Chondrocyte (in vitro differentiated cells): ENCODE measurements at places on chromosomes 3 and 15. TPM values are rescaled to one million over a fixed set of nuclear protein-coding genes. Genes with fewer than 3 reads are reported as not detected.

The P2RY1 gene
- 0.05 to 0.10 TPM in 2 of 3 replicates, not detected in the other for total RNA-seq

The GOLGA6L4 gene
- 3.4 to 6.8 TPM (median 6.2 TPM) in 3 replicates for total RNA-seq

The DNAH12 gene
- total RNA-seq: 0.02 to 0.29 TPM (median 0.15 TPM) in 3 replicates

The HSPBAP1 gene
- total RNA-seq: 4.5 to 8.3 TPM (median 4.8 TPM) in 3 replicates

The ROBO2 gene
- 1.7 to 11.1 TPM (median 2.8 TPM) in 3 replicates for total RNA-seq

The MUC20 gene
- total RNA-seq: 2.2 to 8.4 TPM (median 3.0 TPM) in 3 replicates

The SLC24A5 gene
- total RNA-seq: not detected in 3 replicates

The CLEC3B gene
- total RNA-seq: 47.1 to 105 TPM (median 50.3 TPM) in 3 replicates

The GCSAM gene
- total RNA-seq: not detected in 3 replicates

The SUSD5 gene
- 38.5 to 55.6 TPM (median 51.8 TPM) in 3 replicates for total RNA-seq

GRCh38 chr3:124964387-124964786 lies 29.8 kb upstream of the MUC13 start:
- H3K27me3 ChIP-seq: no peaks in the 10 kb centered on the region
- no peak overlapping the region for H3K4me3 ChIP-seq
- peaks cover 9% of the 10 kb centered on the region for H3K36me3 ChIP-seq
- no peak overlapping the region for H3K27ac ChIP-seq
- H3K4me1 ChIP-seq: peaks cover 5% of the 10 kb centered on the region

DNA sequence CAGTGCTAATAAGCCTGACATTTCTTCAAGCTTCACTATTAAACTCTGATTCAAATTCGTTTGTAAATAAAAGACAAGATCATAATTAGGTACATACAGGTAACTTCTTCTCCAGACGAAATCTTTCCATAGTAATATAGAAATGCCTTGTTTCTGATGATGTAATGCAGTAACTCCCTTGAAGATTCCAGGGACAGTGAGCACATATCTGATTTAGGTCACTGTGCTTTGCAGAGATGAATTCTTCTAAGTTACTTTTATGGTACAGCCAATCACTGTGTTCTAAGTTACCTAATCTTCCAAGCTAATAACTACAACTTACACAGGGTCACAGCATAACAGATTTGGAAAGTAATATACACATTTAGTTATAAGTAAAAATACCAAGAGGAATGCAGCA lies 27.6 kb downstream of the SLC4A7 start:
- no peaks in the 10 kb centered on the region for H3K27me3 ChIP-seq
- no peak for DNase-seq
- peaks cover 52% of the 10 kb centered on the region for H3K4me1 ChIP-seq
- H3K4me3 ChIP-seq: no peak overlapping the region

GRCh38 chr3:177615015-177615414 lies 417.7 kb upstream of the TBL1XR1 start:
- H3K36me3 ChIP-seq: no peaks in the 10 kb centered on the region
- no peak overlapping the region for H3K4me3 ChIP-seq
- peak overlapping the region; percentile 49 for H3K27ac ChIP-seq
- H3K27me3 ChIP-seq: no peaks in the 10 kb centered on the region
- no peak for DNase-seq
- H3K4me1 ChIP-seq: peaks cover 75% of the 10 kb centered on the region

DNA sequence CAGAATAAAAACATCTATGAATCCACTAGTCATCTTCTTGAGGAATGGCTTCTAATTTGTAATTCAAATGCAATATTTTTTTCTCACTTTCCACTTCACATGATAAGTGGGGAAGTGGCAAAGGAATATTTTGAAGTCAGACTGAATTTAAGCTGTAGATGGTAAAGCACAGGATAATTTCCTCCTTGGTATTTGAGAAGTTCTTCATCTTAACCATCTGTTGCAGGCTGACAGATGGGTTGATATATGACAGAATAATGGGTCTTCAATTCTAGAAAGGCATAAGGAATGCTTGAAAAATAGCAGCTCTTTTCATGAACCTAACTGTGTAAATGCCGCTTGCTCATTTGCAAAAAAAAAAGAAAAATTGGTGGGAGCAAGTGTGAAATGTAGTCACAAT lies 66.5 kb upstream of the SNTN start:
- no peaks in the 10 kb centered on the region for H3K4me1 ChIP-seq
- H3K27ac ChIP-seq: no peak overlapping the region
- DNase-seq: no peak
- peaks cover 9% of the 10 kb centered on the region for H3K27me3 ChIP-seq
- no peaks in the 10 kb centered on the region for H3K36me3 ChIP-seq

GRCh38 chr15:75732177-75732808 lies 19.6 kb upstream of the CSPG4 start:
- H3K4me3 ChIP-seq: no peak overlapping the region
- H3K36me3 ChIP-seq: no peaks in the 10 kb centered on the region
- H3K27me3 ChIP-seq: no peaks in the 10 kb centered on the region
- peaks cover 13% of the 10 kb centered on the region for H3K4me1 ChIP-seq

DNA sequence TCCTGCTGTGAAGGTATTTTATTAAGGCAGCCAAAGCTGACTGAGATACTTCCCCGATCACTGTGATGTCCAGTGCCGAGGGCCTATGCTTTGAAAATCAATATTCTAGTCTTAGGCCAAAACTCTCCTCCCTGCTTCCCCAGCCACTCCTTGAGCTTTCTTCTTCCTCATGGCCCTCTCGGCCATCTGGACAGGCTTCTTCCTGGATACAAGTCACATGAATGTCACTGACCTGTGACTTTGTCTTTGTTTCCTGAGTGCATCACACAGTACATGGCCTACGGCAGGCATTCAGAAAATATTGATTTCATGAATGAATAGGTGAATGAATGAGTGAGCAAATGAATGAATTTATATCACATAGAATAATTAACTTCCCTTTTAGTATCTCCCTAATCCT lies 24.6 kb upstream of the HES1 start:
- no peak overlapping the region for H3K27ac ChIP-seq
- no peak overlapping the region for H3K4me3 ChIP-seq
- DNase-seq: no peak
- H3K4me1 ChIP-seq: peaks cover 7% of the 10 kb centered on the region

DNA sequence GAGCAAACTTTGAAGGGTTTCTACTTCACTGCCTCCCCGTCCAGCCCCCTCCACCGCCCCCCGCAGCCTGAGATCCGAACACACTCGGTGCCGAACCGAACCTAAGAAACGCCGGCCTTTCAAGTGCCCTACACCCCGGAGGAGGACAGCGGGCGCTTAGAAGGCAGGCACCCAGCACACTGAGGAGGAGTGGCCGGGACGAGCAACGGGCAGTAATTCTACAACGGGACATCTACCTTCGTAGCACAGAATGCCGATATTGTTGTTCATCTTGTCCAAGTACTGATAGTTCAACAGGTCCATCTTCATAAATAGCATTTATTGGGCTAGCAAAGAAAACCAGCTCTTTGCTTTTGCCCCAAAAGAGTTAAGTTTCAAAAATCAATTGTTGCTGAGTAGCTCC lies 513 bp downstream of the VGLL4 start:
- peak overlapping the region; percentile 95 for H3K4me3 ChIP-seq
- peak overlapping the region; percentile 99 for H3K27ac ChIP-seq
- DNase-seq: no peak
- H3K27me3 ChIP-seq: no peaks in the 10 kb centered on the region
- H3K36me3 ChIP-seq: peaks cover 15% of the 10 kb centered on the region
- peaks cover 55% of the 10 kb centered on the region for H3K4me1 ChIP-seq

GRCh38 chr3:154197751-154198150 lies 76.6 kb downstream of the ARHGEF26 start:
- no peaks in the 10 kb centered on the region for H3K27me3 ChIP-seq
- peaks cover 6% of the 10 kb centered on the region for H3K36me3 ChIP-seq
- H3K4me3 ChIP-seq: no peak overlapping the region
- no peak for DNase-seq
- H3K27ac ChIP-seq: no peak overlapping the region

DNA sequence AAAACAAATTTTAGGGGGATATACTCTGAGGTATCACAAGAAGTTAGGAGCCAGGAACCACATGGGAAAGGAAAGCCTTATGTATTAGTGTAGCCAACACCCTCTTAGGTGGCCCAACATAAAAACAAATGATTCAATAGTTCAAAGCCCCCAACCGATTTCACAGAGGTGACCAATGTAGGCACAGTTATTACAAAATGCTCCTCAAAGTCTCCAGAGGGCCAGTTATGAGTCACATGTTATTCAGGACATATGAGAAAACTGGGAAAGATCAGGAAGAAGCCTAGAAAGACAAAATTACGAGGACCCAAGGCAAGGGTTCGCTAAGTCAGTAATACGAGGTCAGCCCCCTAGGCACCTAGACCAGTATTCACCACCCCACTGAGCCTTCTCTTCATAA lies 29.9 kb upstream of the FBN1 start:
- peaks cover 36% of the 10 kb centered on the region for H3K4me1 ChIP-seq
- no peaks in the 10 kb centered on the region for H3K27me3 ChIP-seq
- H3K36me3 ChIP-seq: no peaks in the 10 kb centered on the region
- DNase-seq: no peak
- peak overlapping the region; percentile 30 for H3K27ac ChIP-seq

GRCh38 chr15:45101749-45102148 lies 12.2 kb downstream of the DUOX2 start:
- no peak overlapping the region for H3K4me3 ChIP-seq
- H3K4me1 ChIP-seq: no peaks in the 10 kb centered on the region
- no peaks in the 10 kb centered on the region for H3K36me3 ChIP-seq
- no peak overlapping the region for H3K27ac ChIP-seq
- no peak for DNase-seq

DNA sequence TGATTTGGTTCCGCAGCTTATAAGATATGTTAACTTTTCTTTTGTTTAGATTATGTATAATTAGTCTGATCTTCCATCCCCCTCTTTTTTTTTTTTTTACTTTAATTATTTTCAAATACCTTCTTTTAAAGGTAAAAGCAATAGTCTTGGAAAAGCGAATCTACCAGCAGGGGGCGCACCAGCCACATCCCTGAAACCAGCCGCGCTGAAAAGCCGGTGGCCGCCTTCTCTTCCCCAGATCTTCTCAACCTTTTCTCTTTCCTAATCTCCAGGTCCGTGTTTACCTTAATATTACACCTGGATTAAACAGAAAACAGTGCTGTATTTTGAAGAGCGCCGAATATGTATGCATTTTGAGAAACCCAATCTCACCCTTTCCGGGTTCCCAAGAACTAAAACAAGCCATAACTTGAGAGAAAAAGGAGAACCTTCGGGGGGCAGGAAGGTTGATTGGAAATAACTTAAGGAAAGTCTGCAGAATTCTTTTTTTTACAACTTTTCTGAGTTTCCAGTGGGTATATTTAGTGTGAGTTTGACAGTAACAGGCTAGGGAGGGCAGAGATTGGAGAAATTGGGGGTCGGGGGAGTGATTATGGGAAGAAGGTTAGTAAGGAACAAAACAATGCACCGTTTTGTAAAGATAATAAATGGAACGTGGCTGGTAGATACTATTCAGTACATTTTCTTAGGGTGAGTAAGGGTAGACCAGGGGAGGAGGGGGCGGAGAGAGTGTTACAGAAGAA lies 2.0 kb upstream of the SOX2 start:
- peak overlapping the region; percentile 50 for H3K4me3 ChIP-seq
- DNase-seq: no peak
- H3K27ac ChIP-seq: no peak overlapping the region
- peaks cover 55% of the 10 kb centered on the region for H3K27me3 ChIP-seq
- peaks cover 14% of the 10 kb centered on the region for H3K4me1 ChIP-seq

DNA sequence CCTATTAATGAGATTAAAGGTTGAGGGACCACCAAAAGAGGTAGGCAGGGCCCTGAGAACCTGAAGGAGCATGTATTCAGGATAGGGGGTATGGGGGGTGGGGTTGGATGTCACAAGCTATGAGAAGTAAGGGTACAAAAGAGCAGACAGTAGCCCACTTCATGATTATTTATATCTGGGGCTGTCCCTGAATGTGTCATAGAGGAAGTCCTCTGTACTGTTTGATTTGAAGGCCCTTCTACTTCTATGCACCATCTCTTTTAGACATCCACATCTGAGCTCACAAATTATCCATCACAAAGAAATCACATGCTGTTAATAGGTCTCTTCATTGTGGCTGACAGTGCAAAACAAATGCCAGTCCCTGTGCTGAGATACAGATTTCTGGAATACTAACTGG lies 68.6 kb downstream of the FHIT start:
- peaks cover 15% of the 10 kb centered on the region for H3K4me1 ChIP-seq
- DNase-seq: no peak
- no peak overlapping the region for H3K27ac ChIP-seq
- H3K36me3 ChIP-seq: no peaks in the 10 kb centered on the region

GRCh38 chr3:14620512-14620911 lies 31.1 kb upstream of the CCDC174 start:
- no peak for DNase-seq
- H3K4me3 ChIP-seq: no peak overlapping the region
- no peaks in the 10 kb centered on the region for H3K4me1 ChIP-seq
- peaks cover 15% of the 10 kb centered on the region for H3K27me3 ChIP-seq

DNA sequence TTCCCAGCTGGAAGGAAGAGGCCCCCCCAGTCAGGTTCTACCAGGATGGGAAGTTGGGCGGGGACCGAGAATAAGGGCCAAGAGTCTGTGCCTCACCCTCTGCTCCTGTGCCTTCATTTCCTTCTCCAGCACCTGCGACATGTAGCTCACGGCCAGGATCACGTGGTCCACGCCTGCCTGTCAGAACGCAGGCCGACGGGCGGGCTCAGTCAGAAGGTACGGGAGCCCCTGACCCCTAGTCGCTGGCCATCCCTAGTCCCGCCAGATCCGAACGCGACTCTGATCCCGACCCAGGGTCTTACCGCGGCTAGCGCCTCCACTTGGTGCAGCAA lies 489 bp downstream of the GMPPB start:
- H3K4me1 ChIP-seq: peaks cover 49% of the 10 kb centered on the region
- peak; percentile 95 for DNase-seq
- H3K27me3 ChIP-seq: no peaks in the 10 kb centered on the region
- peaks cover 6% of the 10 kb centered on the region for H3K36me3 ChIP-seq

GRCh38 chr3:188890572-188891270 lies 281.1 kb upstream of the TPRG1 start:
- no peak overlapping the region for H3K4me3 ChIP-seq
- peak overlapping the region; percentile 74 for H3K27ac ChIP-seq
- DNase-seq: no peak
- H3K4me1 ChIP-seq: peaks cover 43% of the 10 kb centered on the region
- H3K36me3 ChIP-seq: peaks cover 9% of the 10 kb centered on the region
- H3K27me3 ChIP-seq: no peaks in the 10 kb centered on the region

DNA sequence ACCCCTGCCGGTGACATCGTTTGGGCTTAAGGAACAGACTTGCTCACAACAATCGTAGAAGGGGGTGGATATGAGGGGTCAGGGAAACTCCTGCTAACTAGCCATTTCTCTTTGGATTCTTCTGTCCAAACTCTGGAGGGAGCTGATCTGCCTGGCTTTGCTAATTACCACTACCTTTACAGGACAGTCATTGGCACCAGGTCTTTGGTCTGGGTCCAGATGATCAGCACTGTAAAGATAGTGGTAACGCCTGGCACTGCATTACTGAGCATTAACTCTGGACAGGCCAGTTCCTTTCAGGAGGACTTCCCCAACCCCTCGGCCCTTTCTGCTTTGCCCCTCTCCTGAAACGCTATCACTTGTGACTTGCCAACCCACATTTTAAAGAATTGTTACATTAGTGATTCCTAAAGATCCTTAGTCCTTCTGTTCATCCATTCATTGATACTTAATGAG lies 788 bp downstream of the UQCC5 start:
- peaks cover 12% of the 10 kb centered on the region for H3K36me3 ChIP-seq
- H3K27me3 ChIP-seq: no peaks in the 10 kb centered on the region
- no peak for DNase-seq

DNA sequence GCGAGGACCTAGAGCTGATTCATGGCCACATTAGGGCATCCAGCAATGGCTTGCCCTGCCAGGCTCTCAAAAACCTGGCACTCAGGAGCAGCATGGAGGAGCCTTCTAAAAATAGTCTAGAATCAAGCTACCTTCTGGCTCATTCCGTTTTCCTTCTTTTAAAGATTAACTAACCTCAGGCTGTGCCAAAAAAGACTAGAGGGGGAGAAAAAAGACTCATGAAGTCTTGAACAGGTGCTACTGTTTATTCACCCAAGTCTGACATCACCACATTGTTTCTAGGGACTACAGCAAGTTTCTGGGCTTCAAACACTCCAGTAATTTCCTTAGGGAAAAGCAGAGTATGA lies 125.8 kb downstream of the TNIK start:
- peaks cover 20% of the 10 kb centered on the region for H3K4me1 ChIP-seq
- H3K27ac ChIP-seq: no peak overlapping the region
- no peak for DNase-seq
- H3K36me3 ChIP-seq: no peaks in the 10 kb centered on the region
